ENCODE measurements at places on chromosomes 1 and 21. TPM values are rescaled to one million over a fixed set of nuclear protein-coding genes. Genes with fewer than 3 reads are reported as not detected.
A peak's percentile ranks its signal among the peaks of the same experiment; 100 is the strongest.

DNA sequence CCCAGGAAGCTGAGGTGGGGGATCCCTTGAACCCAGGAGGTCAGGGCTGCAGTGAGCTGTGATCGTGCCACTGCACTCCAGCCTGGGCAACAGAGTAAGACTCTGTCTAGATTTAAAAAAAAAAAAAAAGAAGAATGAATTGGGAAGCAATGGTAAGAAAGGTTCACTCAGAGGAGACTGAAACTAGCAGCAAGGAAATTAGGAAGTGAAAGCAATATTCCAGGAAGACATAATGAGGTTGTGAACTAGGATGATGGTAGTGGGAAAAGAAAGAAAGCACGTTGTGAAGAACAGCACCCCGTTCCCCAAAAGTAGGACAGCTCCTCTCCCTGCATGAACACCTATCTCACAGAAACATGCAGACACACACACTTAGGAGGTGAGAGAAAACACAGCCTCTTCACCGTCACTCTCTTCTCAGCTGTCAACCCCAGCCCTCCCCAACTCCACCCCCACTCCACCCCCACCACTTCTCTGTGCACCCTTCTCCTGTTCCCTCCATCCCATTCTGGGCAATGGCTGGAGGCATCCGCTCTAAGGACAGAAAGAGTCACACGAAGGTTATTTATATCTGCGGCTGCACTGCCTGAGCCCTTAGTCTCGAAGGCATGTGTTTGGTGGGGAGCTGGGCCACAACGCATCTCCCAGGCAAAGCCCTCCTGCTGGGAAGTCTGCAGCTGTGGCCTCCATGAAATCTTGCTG lies 101.8 kb upstream of the LPGAT1 start:
- no peak for DNase-seq

DNA sequence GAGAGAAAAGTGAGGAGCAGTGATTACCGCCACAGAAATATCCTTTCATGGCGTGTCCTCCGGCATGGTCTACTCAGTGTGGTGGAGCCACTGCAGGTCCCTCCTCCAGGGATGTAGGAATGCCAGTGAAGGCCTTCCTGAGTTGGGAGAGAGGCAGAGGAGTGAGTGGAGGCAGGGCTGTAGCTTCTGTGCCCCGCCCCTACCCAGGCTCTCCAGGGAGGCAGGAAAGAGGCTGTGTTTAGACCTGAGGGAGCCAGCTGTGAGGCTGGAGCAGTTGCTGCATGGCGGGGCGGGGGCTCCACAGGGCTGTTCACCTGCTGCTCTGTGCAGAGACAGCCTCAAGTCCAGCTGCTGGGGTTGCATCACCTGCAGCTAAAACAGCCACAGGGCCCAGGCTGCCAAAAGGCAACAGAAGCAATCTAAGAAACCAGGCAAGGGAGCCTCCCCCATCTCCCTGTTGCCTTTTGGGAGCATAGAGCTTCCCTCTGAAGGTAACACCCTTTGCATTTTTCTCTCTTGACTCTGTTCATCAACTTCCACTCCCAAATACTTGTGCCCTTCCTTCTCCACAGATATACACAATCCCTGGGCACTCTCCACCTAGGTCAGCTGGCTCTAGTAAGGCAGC lies 801 bp upstream of the ANXA9 start:
- DNase-seq = no peak

DNA sequence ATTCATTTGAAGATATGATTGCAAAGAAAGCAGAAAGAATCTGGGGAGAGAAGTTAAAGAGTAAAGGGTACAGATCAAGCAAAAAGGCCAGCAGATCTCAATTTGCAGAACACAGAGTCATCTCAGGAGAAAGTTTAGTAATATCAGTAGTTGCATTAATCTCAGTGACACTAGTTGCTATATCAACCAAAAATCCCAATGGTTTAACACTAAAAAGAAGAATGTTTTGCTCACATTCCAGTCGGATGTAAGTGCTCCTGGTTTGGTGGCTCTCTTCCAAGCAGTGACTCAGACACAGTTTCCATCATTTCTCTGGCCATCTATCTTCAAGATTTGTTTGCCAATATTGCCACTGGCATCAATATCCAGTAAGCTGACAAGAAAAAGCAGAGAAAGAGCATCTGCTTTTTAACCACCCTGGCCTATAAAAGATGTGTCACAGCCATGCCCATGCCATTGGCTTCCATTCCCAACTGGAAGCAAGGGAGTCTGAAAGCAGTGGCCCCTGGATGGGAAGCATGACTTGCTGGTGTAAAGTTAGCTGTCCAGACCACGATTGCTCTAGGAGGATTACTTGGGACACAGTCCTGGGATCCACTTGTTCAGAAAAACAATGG lies 45.5 kb upstream of the AIM2 start:
- no peak for DNase-seq

- no peak for DNase-seq
These were observed 61.7 kb downstream of the UBE2U start for GRCh38 chr1:64265141-64265540.

GRCh38 chr1:38745476-38746401 lies 113.8 kb downstream of the RRAGC start:
- DNase-seq = no peak

DNA sequence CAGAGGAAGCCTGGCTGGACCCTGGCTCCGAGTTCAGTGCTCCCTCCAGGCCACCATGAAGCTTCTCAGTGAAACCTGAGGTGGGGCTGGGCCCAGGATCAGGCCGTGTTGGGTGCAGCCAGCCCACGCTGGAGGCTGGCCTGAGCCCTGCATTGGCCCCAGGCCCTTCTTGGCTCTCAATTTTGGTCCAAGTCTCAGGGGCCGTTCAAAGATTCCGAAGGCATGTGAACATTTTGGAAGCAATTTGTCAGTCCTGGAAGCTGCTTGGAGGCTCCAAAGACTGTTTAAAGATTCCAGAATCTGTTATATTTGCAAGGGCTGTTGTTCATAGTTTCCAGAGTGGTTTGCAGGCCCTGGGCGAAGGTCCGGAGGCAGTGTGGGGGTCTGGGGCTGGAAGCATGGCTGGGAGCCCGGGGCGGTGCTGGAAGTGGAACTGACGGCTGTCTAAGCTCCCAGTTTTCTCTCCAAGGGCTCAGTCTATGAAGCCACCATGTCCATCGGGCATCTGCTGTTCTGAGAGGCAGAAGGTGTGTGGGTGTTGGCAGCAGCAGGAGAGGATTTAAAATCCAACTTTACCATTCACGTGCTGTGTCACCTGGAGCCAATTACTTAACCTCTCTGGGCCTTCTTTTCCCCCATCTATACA lies 104.9 kb downstream of the EPHB2 start:
- no peak for DNase-seq

GRCh38 chr1:113325022-113325421 lies 65.3 kb upstream of the MAGI3 start:
- no peak for DNase-seq

- DNase-seq = peak; percentile 75
These were observed 13.2 kb upstream of the CELA3B start for GRCh38 chr1:21963477-21964217.

DNA sequence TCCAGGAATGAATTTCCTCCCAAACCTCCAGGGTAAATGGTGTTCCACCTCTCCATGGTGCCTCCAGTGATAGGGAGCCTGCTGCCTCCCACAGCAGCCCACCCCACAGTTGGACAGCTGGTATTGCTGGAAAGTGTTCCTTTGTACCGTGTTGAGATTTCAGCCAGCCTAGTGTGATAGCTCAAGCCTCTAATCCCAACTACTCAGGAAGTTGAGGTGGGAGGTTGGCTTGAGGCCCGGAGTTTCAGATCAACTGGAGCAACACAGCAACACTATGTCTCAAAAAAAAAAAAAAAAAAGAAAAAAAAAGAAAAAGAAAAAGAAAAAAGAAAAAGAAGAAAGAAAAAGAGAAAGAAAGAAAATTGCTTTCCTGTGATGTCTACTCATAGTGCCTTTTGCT lies 96.1 kb downstream of the CHD1L start:
- DNase-seq = no peak

DNA sequence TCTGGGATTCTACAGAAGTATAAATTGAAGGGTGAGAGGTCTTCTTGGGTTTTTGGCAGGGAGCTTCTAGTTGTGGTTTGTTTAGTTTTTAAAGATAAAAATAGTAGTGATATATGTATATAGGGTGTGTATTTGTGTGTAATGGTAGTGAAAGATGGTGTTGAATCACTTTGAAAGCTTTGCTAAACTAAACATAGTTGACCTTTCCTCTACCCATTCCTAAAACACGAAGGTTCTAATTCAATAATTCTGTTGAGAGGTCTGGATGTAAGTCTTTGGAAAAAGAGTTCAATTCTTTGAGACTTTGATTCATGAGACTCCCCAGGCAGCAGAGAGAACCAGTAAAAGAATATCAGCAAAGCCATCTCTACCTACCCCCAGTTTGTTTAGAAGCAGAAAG lies 247.9 kb upstream of the DUSP10 start:
- DNase-seq = no peak

GRCh38 chr1:150409504-150410362 lies 45.8 kb downstream of the RPRD2 start:
- DNase-seq = no peak

- DNase-seq = no peak
These were observed 51.2 kb downstream of the TCP10L start for GRCh38 chr21:32534113-32534512.

GRCh38 chr1:44239331-44239960 lies 26.2 kb downstream of the DMAP1 start:
- no peak for DNase-seq

DNA sequence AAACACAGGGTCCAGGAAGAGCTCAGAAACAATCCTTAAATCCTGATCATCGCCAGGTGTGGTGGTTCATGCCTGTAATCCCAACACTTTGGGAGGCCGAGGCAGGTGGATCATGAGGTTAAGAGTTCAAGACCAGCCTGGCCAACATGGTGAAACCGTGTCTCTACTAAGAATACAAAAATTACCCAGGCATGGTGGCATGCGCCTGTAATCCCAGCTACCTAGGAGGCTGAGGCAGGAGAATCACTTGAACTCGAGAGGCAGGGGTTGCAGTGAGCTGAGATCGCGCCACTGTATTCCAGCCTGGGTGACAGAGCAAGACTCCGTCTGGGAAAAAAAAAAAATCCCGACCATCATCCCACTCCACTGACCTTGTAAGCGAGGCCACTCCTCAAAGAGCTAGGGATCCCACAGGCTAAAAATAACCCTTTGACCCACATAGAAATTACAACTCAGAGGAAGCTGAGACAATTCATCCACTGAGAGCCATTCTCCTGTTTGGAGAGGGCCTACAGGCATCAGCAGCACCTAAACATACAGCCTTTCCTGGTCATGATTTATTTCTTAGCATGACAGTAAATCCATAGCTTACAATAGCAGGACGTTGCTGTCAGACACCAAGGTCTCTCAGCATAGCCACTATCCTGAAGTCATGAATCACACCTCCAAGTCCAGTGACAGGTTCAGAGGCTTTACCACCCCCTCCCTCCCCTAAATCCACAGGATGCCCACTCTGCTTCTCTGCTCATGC lies 66.7 kb downstream of the TGFBR3 start:
- no peak for DNase-seq

GRCh38 chr1:68046885-68047658 lies 3.4 kb downstream of the DIRAS3 start:
- no peak for DNase-seq

- DNase-seq = no peak
These were observed 185.2 kb downstream of the VPS13D start for GRCh38 chr1:12415038-12415466.

GRCh38 chr1:180229483-180230415 lies at the start of gene LHX4:
Gene LHX4 (plus strand): TSS chr1:180230264. CDS start chr1:180230530, 266 bp downstream.
- no peak for DNase-seq

- no peak for DNase-seq
These were observed 295.6 kb downstream of the S1PR1 start for GRCh38 chr1:101532377-101532776.

GRCh38 chr21:39288987-39289386 lies 24.4 kb downstream of the BRWD1 start:
- no peak for DNase-seq

DNA sequence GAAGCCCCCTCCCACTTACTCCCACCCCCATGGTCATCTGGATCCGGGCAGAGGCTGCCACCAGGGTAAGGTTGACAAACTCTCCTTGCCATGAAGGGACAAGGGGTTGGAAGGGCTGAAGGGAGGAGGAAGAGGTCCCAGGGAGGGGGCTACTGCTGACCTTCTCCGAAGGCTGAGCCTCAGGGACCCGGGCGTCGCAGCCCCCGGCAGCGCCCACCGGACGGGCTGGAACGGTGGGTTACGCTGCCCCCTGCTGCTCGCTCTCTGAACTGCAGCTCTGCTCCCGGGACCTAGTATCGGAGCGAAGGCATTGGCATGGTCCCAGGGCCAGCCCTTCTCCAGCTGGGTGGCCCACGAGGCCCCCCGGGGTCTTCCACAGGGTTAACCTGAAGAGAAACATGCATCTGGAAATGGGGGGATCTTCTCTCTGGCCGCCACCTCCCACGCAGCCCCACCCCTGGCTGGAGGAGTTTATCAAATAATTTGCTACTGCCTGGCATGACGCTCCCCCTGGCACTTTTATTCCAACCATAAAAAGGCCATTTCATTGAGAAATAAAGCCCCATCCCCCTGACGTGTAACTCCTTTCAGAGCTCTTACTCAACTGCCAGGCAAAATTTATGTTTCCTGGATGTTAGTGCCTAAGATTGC lies 70.4 kb upstream of the TARDBP start:
- no peak for DNase-seq

DNA sequence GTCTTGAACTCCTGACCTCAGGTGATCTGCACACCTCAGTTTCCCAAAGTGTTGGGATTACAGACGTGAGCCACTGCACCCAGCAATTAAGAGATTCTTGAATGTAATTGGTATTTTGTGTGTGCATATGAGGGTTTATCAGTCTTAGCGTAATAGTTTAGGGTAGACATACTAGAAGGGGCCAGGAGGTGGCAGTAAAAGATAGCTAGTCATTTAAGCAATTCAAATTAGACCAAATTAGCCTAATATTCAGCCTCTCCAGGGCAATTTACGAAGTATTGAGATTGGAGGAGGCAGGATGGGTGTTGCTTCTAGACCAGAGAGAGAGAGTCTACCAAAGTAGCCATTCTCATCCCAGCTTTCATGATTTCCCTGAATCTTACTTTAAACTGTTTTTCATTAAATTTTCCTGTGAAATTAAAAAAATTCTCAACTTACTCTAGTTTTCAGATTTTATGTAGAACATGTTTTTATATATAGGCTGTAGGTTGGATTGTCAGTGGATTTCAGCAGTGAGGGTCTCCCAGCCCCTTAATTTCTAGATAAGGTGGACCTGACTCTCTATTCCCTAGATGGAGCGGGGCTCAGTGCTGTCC lies 119.7 kb downstream of the HHAT start:
- DNase-seq = no peak

GRCh38 chr1:31615414-31615813 lies 2.1 kb upstream of the HCRTR1 start:
- DNase-seq = no peak

Gene CFAP74
- total RNA-seq = not detected

Gene TMEM52
- total RNA-seq = 6.4 TPM

Gene LMOD1
- 56.7 TPM for total RNA-seq

Gene OR2T11
- total RNA-seq = 0.57 TPM

Gene GNG4
- 0.17 TPM for total RNA-seq

Gene G0S2
- total RNA-seq = 4.9 TPM

Gene CYP4A22
- total RNA-seq = not detected

Gene CFHR1
- not detected for total RNA-seq

Gene SLC30A10
- 0.55 TPM for total RNA-seq

Gene B3GALT2
- total RNA-seq = 0.08 TPM

Gene GUCA2B
- total RNA-seq = not detected

Gene AHCTF1
- total RNA-seq = 29.4 TPM

Gene ST6GALNAC3
- 1.5 TPM for total RNA-seq

Gene TNFRSF8
- total RNA-seq = 2.5 TPM

Gene FCGR1A
- 1.6 TPM for total RNA-seq

Gene ALG14
- 0.46 TPM for total RNA-seq

Gene VANGL1
- 9.5 TPM for total RNA-seq

All from lower leg skin (tissue), 4 donors.